ENCODE measurements at places on chromosomes 11 and 22. TPM values are rescaled to one million over a fixed set of nuclear protein-coding genes. Genes with fewer than 3 reads are reported as not detected.

- H3K4me1 ChIP-seq, result peaks cover 21% of the 10 kb centered on the region
- no peak overlapping the region for H3K4me3 ChIP-seq
- H3K36me3 ChIP-seq, result no peaks in the 10 kb centered on the region
- no peak overlapping the region for H3K27ac ChIP-seq
These were observed 305.4 kb downstream of the ST3GAL4 start for GRCh38 chr11:126660761-126661425.

- no peak for DNase-seq
- H3K27ac ChIP-seq, result no peak overlapping the region
- H3K36me3 ChIP-seq, result peaks cover 6% of the 10 kb centered on the region
- peaks cover 47% of the 10 kb centered on the region for H3K4me1 ChIP-seq
These were observed 404.6 kb downstream of the TBC1D22A start for GRCh38 chr22:47167056-47167455.

ACTN3 gene
- total RNA-seq, result 0.16 TPM

CDC42EP1 gene
- 22.6 TPM for total RNA-seq

DNA sequence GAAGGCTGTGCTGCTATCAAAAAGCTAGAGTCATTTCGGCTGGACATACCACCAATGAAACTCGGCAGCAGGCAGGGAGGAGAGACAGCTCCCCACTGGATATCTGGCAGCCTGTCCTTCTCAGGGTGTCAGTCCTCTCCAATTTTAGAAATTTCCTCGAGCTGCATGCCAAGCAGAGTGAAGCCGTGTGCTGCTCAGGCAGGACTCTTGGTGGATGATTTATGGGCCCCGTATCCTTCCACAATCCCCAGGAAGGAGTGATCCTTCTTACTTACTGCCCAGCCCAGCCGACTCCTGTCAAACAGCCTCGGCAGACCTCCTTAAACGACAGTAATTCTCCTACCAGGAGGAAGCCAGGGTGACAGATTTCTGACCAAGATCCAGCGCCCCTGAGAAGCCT, 410.4 kb downstream of the TENM4 start:
- H3K27me3 ChIP-seq, result no peaks in the 10 kb centered on the region
- no peak overlapping the region for H3K27ac ChIP-seq
- H3K36me3 ChIP-seq, result no peaks in the 10 kb centered on the region
- H3K4me1 ChIP-seq, result no peaks in the 10 kb centered on the region
- H3K4me3 ChIP-seq, result no peak overlapping the region
- no peak for DNase-seq

- H3K36me3 ChIP-seq, result no peaks in the 10 kb centered on the region
- H3K4me1 ChIP-seq, result no peaks in the 10 kb centered on the region
- no peak within 1 kb of the TSS for H3K4me3 ChIP-seq
- DNase-seq, result no peak
- H3K27ac ChIP-seq, result no peak within 1 kb of the TSS
- H3K27me3 ChIP-seq, result peaks cover 2% of the 10 kb centered on the region
These were observed at the start of gene MUC15 for GRCh38 chr11:26571861-26572654. Gene MUC15, minus strand, starts transcription at chr11:26572263. Its CDS starts 5,169 bp downstream, at chr11:26567094.

DNA sequence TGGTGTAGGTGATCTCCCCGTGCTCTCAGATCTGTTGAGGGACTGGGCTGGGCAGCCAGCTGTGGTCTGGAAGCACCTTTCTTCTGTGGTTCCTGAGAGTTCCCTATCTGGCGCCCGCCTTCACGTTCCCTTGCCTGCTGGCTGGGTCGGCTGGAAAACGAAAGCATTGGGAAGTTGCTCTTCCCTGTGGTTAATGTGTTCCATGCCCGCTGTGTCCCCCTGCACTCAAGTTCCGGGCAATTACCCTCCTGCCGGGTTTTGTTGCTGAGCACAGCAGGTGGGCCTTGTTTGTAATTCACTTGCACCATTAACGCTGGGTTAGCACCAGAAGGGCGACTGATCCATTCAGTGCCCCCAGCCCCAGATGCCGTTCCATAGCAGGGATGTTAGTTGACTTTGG, 134.1 kb downstream of the GRIK4 start:
- DNase-seq, result no peak
- no peak overlapping the region for H3K27ac ChIP-seq
- H3K36me3 ChIP-seq, result no peaks in the 10 kb centered on the region
- no peak overlapping the region for H3K4me3 ChIP-seq

TRIM66 gene
- total RNA-seq, result 10.2 TPM

BATF2 gene
- 0.30 TPM for total RNA-seq

- H3K4me1 ChIP-seq, result peaks cover 11% of the 10 kb centered on the region
- no peaks in the 10 kb centered on the region for H3K36me3 ChIP-seq
- H3K4me3 ChIP-seq, result no peak overlapping the region
These were observed 8.3 kb upstream of the SORL1-AS1 start for GRCh38 chr11:121460941-121461514.

KRTAP5-2 gene
- total RNA-seq, result not detected

- peaks cover 8% of the 10 kb centered on the region for H3K27me3 ChIP-seq
- H3K4me3 ChIP-seq, result no peak overlapping the region
- H3K36me3 ChIP-seq, result no peaks in the 10 kb centered on the region
These were observed 26.1 kb downstream of the ABTB2 start for GRCh38 chr11:34331736-34332135.

DNA sequence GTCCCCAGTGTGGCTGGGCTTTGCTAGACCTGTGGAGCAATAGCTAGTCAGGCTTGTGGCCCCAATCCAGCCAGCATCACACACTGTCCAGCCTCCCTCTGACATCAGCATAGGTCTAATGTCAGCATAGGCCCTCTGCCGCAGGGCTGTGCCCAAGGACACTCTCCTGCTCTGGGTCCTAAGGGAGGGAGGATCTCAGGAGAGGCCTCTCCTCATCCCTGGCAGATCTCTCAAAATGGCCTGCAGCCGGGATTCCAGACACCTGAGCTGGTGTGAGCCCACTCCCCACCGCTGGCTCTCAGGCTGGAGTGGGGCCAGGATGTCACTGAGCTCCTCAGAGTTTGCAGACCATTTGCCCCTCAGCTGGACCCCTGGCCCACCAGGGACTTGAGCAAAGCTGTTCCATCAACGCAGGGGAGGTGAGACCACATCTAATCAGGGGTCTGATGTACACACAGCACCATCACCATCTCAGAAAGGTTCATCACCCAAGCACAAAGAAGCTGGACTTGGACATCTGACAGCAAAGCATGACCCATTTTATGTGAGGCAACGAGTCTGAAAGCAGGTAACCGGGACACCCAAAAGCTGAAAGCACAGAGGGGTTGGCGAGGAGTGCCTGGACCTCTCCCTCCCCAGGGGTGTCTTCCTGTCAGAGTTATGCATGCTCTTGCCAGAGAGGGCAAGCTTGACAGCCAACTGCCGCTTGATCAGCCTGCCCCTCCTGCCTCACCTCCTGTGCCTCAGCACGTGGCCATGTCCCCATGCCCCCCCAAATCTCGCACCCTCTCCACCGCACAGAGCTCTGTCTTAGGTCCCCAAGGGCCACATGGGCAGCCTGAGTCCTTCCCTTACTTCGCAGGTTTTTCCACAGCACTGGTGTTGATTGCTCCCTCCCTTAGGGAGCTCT, 69.7 kb upstream of the SEPTIN5 start:
- H3K27ac ChIP-seq, result no peak overlapping the region
- H3K4me1 ChIP-seq, result peaks cover 3% of the 10 kb centered on the region
- no peak overlapping the region for H3K4me3 ChIP-seq
- peaks cover 5% of the 10 kb centered on the region for H3K36me3 ChIP-seq

- no peaks in the 10 kb centered on the region for H3K36me3 ChIP-seq
- no peak overlapping the region for H3K4me3 ChIP-seq
- H3K4me1 ChIP-seq, result peaks cover 14% of the 10 kb centered on the region
- no peak for DNase-seq
- no peaks in the 10 kb centered on the region for H3K27me3 ChIP-seq
- no peak overlapping the region for H3K27ac ChIP-seq
These were observed 251.9 kb upstream of the FAT3 start for GRCh38 chr11:91972665-91973266.

PARVB gene
- 21.8 TPM for total RNA-seq

- no peak for DNase-seq
- peaks cover 10% of the 10 kb centered on the region for H3K4me1 ChIP-seq
- no peaks in the 10 kb centered on the region for H3K27me3 ChIP-seq
- no peaks in the 10 kb centered on the region for H3K36me3 ChIP-seq
- no peak overlapping the region for H3K27ac ChIP-seq
These were observed 44.4 kb downstream of the VSIG10L2 start for GRCh38 chr11:125990244-125990643.

GRCh38 chr22:44307509-44308169, 5.1 kb downstream of the SHISAL1 start:
- DNase-seq, result no peak
- H3K4me3 ChIP-seq, result no peak overlapping the region
- H3K4me1 ChIP-seq, result no peaks in the 10 kb centered on the region
- H3K27me3 ChIP-seq, result no peaks in the 10 kb centered on the region
- H3K27ac ChIP-seq, result peak overlapping the region; percentile 95

MCHR1 gene
- 1.3 TPM for total RNA-seq

DNA sequence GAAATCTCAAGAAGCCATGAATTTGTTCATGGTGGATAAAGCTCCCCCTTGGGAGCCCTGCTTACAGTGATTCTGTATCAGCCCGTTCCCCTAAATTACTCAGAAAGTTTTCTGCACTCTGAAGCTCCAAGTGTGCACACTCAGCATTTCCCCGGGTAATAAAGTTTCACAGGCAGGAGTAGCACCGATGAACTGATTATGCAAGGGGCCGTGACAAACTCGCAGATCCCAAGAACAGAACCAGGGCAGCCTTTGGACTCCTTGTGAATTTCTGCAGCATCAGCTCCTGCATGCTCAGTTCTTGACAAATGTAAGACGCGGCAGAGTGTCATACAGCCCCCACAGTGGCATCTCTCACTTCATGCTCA, 73.5 kb downstream of the COMMD9 start:
- H3K27me3 ChIP-seq, result no peaks in the 10 kb centered on the region
- peaks cover 26% of the 10 kb centered on the region for H3K4me1 ChIP-seq
- no peak overlapping the region for H3K4me3 ChIP-seq
- DNase-seq, result no peak
- H3K36me3 ChIP-seq, result peaks cover 19% of the 10 kb centered on the region

DNA sequence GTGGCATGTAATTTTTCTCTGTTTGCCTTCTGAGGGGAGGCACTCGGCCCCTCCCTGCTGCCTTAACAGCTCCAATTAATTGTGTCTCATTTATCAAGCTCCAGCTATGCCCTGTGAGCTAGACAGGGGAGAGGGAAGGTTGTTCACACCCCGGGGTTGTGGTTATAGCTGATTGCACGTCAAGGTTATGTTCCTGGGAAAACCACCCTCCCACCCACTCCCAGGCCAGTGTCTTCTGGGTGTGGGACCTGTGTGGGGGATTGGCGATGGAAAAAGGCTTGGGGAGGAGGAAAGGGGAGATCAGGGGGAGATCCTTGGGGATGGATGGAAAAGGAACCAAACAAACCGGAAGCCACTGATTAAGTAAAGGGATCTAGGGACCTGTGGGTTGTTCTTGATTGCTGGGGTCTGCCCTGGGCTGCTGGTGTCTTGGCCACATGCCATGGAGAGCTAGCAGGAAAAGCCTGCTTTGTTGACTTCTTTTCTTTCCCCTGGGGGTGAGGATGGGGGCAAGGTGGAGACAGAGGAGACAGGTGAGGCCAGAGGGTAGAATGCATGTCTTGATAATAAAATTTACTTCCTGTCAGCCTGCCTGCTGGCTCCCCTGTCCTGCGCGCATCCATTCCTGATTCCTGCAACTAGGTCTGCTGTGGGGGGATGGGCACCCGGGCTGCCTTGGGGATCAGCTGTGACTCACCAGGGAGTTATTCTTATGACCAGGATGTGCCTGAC, 13.5 kb upstream of the SORL1-AS1 start:
- H3K36me3 ChIP-seq, result peaks cover 3% of the 10 kb centered on the region
- peak; percentile 20 for DNase-seq
- H3K4me1 ChIP-seq, result peaks cover 14% of the 10 kb centered on the region
- no peak overlapping the region for H3K4me3 ChIP-seq
- H3K27ac ChIP-seq, result peak overlapping the region; percentile 82
- no peaks in the 10 kb centered on the region for H3K27me3 ChIP-seq

- no peak overlapping the region for H3K4me3 ChIP-seq
- peaks cover 30% of the 10 kb centered on the region for H3K36me3 ChIP-seq
- no peak overlapping the region for H3K27ac ChIP-seq
- no peaks in the 10 kb centered on the region for H3K27me3 ChIP-seq
These were observed 43.1 kb downstream of the LRP5 start for GRCh38 chr11:68355471-68355870.

GRCh38 chr22:44667829-44668189, 34.2 kb upstream of the PRR5 start:
- H3K27ac ChIP-seq, result no peak overlapping the region
- DNase-seq, result no peak
- peaks cover 7% of the 10 kb centered on the region for H3K27me3 ChIP-seq

GRCh38 chr11:131760091-131761061, 390.0 kb downstream of the NTM start:
- no peak overlapping the region for H3K27ac ChIP-seq
- peaks cover 8% of the 10 kb centered on the region for H3K4me1 ChIP-seq
- H3K27me3 ChIP-seq, result peaks cover 4% of the 10 kb centered on the region
- DNase-seq, result no peak
- H3K36me3 ChIP-seq, result no peaks in the 10 kb centered on the region

GRCh38 chr22:45629469-45630089, 42.1 kb upstream of the ATXN10 start:
- DNase-seq, result no peak
- H3K27ac ChIP-seq, result no peak overlapping the region
- H3K36me3 ChIP-seq, result no peaks in the 10 kb centered on the region
- peaks cover 24% of the 10 kb centered on the region for H3K4me1 ChIP-seq
- no peak overlapping the region for H3K4me3 ChIP-seq

GRCh38 chr11:129960216-129961214, 42.1 kb downstream of the PRDM10 start:
- H3K36me3 ChIP-seq, result peaks cover 6% of the 10 kb centered on the region
- no peaks in the 10 kb centered on the region for H3K27me3 ChIP-seq
- no peaks in the 10 kb centered on the region for H3K4me1 ChIP-seq
- no peak overlapping the region for H3K4me3 ChIP-seq
- no peak overlapping the region for H3K27ac ChIP-seq

DNA sequence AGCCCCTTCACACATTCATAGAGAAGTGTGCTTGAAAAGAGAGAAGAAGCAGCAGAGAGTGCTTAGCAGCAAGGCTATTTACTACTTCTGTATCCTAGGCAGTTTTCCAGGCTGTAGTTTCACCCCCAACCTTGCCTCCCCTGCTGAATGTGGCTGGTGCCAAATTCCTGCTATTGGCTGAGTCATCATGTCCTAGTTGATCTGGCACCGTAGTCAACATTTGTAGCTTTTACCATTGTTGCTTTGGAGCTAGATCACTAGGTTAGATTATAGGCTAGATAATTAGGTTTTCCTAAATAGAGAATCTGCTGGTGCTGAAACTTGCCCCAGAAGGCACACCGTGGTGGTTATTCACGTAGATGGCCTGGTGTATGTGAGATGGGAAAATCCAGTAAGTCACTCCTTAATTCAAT, 32.7 kb downstream of the ARHGAP42 start:
- H3K4me3 ChIP-seq, result no peak overlapping the region
- H3K36me3 ChIP-seq, result peaks cover 3% of the 10 kb centered on the region
- no peaks in the 10 kb centered on the region for H3K27me3 ChIP-seq
- no peak for DNase-seq
- H3K4me1 ChIP-seq, result peaks cover 17% of the 10 kb centered on the region

DNA sequence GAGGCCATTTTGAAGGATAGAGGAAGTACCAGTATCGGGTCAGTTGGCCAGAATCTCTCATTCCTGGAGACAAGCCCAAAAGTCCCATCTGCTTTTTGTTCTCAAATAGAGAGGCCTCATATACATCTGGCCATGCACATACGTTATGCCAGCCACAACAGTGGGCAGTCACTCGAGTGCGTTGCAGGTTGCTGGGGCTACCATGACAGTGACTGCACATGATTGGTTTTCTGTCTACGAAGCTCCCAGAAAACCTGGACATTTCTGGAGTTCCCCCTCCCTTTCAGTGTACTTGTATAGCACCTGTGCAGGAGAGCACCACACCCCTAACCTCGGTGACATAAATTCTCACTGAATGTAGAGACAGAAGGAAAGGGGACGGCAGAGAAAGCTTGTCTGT, 62.1 kb downstream of the C22orf31 start:
- H3K4me3 ChIP-seq, result no peak overlapping the region
- H3K27me3 ChIP-seq, result no peaks in the 10 kb centered on the region
- H3K4me1 ChIP-seq, result peaks cover 37% of the 10 kb centered on the region
